Stimulated activated CD8-positive, alpha-beta memory T cell treated with anti-CD3 and anti-CD28 coated beads, Interleukin-4, amount 100 ng/mL, for 4 hours (primary cell): ENCODE measurements at places on chromosomes 5 and 9.

DNA sequence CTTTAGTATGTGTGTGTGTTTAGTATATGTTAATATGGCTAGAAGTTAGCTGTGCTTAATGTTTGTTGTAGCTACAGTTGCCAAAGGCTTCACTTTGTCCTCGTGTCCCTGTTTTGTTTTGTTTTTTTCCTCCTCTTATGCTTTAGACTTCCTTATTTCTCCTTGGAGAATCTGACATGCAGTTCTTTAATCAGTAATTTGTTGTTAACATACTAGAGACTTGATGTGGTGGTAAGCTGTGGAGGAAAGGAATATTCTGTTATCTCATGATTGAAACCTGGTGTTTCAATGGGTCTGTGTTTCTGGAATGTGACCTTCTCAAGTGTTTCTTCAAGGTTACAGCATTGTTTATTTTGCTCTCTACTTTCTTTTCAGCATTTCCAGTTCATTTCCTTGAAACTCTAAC lies 515.6 kb upstream of the ST8SIA4 start:
- DNase-seq: no peak

DNA sequence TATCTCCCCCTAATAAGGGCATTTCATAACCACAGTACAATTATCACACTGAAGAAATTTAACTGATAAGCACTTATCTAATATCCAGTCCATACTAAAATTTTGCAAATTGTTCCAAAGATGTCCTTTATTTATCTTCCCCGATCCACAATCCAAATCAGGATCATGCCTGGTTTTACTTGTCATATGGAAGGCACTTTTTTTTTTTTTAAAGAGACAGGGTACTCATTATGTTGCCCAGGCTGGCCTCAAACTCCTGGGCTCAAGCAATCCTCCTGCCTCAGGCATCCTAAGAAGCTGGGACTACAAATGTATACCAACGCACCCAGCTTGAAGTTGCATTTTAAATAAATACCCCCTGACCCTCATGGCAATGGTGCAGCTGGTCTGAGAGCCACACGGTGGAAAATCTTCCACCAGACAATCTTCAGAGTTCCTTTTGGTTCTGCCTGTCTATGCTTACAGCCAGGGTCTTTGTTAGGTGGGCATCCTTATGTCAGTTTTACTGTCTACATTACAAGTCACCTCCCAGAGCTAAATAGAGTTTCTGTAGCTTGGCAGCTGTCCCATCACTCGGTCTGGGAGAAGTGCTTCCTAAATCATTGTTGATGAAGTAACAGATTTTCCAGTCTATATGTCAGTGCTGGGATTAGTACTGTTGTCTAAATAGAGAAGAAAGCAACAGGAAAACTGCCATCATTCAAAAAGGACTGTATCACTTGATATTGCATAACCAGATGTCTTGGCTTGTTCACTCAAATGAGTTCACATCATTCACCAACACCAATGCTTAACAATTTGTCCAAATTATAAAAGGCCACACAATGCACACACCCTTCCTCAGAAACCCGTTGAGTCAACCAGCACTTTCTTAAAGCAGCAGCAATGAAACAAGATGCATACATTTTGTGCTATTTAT lies 26.4 kb downstream of the PTPN3 start:
- DNase-seq: no peak

- no peak for DNase-seq
These were observed 39.4 kb downstream of the SCAI start for GRCh38 chr9:125103770-125104460.

- DNase-seq: no peak
These were observed 5.8 kb downstream of the GLRX start for GRCh38 chr5:95816776-95817175.

DNA sequence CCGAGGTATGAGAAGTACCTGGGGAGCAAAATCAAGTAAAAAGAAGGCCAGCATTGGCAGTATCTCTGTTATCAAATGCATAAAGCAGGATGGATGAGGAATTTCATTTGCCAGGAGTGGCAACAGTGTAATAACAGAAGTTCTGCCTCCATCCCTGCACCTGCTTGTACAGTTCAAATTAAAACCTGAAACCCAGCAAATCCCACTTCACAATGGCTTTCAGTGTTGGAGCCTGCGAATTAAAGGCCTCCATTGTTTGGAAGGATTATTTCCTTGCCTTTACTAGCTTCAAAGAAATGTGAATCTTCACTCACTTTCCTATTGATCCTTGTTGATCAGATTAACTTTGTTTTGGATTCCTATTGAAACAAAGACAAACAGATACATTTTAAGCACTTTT lies 31.5 kb upstream of the IRX1 start:
- DNase-seq: no peak

DNA sequence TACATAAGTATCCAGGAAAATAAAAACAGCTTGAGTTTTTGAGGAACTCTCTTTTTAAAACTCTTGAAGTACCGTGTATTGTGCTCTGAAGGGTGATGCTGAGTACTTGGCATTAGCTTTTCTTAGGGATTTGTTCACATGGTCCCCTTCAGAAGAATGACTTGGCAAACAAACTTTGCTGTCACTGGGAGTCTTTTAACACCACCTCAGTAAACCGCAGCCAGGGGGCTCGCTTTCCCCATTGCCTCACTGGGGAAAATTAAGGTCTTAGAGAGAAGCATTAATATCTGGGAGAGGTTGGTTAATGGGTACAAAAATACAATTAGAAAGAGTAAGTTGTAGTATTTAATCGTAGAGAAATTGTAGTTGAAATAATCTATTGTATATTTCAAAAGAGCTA lies 105.9 kb upstream of the DAP start:
- DNase-seq: no peak

DNA sequence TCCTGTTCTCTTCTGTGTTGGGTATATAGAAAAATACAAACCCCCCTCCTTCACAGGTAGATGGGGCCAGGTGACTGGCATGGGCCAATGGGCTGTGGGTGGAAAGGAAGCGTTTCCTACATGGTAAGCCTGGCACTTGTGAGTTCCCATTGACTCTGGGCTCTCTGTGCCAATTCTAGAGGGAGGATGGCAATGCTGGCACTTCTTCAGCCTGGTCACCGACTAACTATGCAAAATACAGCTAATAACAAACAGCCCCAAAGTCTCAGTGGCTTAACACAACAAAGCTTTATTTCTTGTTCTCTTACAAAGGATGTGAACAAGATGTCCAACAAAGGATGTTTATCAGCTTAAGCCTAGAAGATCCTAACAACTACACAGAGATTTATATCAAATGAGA lies 258.1 kb downstream of the SYK start:
- no peak for DNase-seq

GRCh38 chr5:125894383-125894782 lies 528.8 kb upstream of the GRAMD2B start:
- no peak for DNase-seq

DNA sequence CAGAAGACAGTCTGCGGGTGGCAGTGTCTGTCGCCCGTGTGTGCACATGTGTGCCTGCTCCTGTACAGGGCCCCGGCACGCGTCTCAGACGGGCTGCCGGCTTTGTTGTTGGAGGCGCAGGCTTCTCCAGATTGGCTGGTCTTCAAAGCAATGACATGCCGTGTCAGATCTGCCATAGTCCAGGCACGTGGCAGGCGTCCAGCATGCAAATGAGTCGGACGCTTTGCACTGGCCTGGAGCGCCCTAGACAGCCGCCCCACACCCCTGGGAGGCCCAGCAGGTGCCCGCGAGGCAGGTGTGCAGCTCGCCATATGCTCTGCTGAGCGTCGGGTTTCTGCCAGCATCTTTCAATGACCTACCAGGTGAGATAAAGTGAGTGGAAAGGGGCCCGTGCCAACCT lies 71.5 kb downstream of the GADD45G start:
- DNase-seq: no peak

DNA sequence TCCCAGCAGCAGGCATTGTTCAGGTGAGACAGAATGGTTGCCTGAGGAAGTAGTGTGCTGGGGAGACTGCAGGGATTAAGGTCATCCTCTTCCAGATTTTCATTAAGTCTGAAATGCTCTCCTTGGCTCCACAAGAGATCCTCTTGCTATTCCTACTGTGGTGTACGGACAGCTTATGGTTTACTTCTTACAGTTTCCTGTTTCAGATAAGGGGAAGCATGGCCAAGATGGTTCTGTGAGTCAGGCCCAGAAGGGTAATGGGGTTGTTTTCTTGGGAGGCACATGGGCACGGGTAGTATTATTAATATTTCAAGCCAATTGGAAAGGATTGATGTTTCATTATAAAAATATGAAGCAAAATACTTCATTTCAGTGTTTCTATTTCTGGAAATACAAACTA lies 42.9 kb downstream of the GLRX start:
- no peak for DNase-seq

GRCh38 chr9:28801144-28801799 lies 1228.0 kb upstream of the C9orf72 start:
- DNase-seq: no peak

DNA sequence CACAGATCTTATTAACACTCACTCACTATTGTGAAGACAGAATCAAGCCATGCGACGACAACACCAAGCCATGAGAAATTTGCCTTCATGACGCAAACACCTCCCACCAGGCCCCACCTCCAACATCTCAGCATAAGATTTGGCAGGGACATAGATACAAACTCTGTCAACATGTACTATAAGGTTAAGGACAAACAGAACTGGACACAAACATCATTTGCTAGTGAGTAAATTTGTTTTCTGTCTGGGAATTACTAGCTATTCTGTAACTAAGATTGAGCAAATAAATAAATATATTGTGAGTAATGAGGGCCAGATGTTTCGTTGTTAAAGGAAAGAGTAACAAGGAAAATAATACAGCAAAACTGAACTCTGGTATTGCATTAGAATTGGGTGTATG lies 15.7 kb upstream of the KCNN2 start:
- no peak for DNase-seq

DNA sequence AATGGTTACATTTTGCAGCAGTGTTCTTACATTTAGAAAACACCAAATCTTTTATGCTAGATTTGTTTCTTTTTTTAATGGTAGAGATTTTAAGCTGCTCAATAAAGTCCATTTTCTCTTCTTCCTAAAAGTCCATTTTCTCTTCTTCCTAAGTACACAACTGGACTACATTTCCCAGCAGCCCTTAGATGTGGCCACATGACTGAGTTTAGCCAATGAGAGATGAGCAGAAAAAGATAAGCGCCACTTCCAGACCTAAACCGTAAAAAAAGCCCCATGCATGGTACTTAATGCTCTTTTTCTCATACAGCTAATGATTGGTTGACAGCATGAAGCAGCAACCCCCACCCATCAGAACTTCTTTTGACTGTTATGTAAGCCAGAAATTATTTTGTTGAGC lies 206.7 kb downstream of the FAM114A2 start:
- no peak for DNase-seq

- no peak for DNase-seq
These were observed 1929.5 kb upstream of the CDH9 start for GRCh38 chr5:28967848-28968247.

DNA sequence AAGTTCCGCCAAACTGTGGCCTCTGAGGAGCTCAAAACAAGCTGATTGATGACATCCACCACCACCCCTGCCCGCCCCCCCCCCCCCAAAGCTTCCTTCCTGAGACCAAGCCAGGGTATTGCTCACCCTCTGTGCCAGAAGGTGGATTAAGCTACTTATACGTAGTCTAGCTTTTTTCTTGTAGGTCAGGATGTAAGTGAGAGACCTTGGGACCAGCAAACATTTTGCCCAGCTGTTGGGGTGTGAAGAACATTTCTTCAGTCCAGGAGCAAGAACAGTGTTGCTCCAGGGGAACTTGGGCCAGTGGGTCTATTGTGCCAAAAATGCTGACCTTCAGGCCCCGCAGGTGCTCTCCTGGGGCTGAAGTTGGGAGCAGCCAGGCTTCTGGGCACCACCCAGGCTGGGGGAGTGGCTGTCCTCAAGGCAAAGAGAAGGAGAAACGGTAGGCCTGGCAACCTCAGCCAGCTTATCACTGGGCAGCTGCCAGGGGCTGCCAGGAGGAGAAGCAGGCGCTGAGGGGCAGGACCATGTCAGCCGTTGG lies 18.0 kb downstream of the NEURL1B start:
- DNase-seq: no peak

DNA sequence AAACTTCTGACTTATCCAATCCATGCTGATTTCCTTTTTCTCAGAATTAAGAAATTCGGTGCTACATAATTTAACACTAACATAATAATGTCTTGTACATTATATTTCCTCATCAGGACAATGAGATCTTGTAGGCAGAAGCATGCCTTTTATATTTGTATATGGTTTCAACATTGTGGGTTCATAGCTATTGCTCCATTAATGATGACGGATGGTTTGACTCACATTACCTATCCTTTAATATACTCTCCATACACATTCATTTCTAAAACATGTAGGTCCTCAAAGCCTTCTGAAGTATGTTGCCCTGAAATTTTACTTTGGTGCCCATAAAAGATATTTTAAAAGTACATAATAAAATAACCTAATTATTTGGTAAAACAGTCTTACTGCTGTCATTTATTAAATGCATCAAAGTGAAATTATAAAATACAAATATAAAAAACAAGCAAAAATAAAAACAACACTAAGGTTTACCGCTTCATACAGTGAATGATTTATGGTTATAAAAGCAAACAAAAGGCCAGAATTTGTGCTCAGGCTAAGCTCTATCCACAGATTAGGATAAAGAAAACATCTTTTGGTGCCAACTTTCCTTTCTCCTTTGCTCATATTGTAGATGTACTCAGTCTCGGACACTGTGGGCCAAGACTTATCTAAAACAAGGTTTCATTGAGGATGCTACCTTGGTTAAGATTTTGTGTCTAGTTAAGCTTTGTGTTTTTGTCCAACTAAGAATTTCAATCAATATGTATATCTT lies 61.2 kb upstream of the GCNT4 start:
- no peak for DNase-seq

- DNase-seq: no peak
These were observed 639.0 kb upstream of the ACO1 start for GRCh38 chr9:31745468-31745867.

- no peak for DNase-seq
These were observed 235.2 kb downstream of the MLLT3 start for GRCh38 chr9:20387062-20387461.

GRCh38 chr5:662751-663435 lies 30.3 kb downstream of the TPPP start:
- no peak for DNase-seq

DNA sequence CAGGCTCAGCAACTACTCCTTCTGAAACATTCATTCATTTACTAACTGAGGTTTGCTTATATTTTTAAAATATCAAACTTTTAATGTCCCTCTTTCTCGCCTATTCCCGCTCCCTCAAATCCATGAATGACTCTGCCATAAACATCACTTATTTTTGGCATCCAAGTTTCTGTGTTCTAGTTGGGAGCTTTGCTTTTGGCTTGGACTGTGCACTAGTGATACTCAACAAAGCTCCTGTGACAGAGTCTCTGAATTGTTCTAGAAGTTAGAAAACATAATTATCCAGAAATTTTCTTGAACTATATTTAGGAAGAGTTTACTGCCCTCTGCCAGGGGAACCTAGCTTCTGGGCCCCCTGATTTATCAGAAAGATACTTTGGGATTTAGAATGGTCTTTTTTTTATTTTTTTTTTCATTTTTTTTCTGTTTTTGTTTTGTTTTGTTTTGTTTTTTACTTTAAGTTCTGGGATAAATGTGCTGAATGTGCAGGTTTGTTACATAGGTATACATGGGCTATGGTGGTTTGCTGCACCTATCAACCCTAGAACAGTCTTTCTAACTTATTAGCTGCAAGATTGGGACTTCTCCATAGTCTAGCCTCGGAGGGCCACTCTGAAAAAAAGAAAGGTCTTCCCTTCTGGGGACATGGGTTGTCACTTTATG lies 64.7 kb upstream of the PTGER4 start:
- no peak for DNase-seq

- DNase-seq: no peak
These were observed 4.3 kb downstream of the SH3GLB2 start for GRCh38 chr9:129023908-129024233.
